ENCODE measurements at places on chromosomes 2 and 18.
A peak's percentile ranks its signal among the peaks of the same experiment; 100 is the strongest.

- no peak for DNase-seq
Measured at GRCh38 chr18:11570073-11570588, 39.3 kb upstream of the SLC35G4 start.

DNA sequence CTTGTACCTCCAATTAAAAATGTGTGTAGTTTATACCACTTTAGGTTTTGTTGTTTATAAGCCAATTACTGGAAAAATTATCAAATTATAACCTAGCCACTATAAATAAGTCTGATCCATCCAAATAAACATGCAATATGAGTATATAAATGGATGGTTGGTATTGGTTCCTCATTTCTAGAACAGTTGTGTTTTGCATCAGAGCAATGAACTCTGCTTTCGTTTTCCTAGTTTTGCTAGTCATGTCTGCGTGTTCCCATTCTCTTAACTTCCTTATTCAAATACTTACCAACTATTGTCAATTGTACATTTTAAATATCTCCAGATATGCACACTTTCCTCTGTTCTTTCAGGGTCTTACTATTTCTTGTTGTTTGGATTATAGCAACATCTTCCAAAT lies 641.7 kb downstream of the NR4A2 start:
- no peak for DNase-seq

DNA sequence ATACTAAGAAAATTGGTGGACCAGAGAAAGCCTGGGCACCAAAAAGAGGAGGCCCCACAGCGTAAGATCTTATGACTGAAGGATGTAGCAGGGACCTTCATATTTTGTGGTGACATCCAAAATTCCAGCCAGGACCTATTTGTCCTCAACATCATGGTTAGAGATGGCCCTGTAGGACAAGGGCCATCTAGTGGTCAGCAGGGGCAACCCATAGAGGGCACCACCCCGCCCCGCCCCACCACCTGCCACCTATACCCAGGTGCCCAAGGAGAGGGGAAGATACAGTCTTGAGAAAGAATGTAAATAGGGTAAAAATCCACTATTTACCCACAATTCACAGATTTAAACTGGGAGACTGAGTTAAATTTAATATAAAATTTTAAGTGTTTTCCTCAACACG lies 59.6 kb upstream of the TMEM163 start:
- DNase-seq: no peak

GRCh38 chr2:160445673-160446072 lies 47.9 kb downstream of the RBMS1 start:
- no peak for DNase-seq

- DNase-seq: peak; percentile 20
Measured at GRCh38 chr2:17912266-17912691, 33.8 kb downstream of the KCNS3 start.

GRCh38 chr18:68992719-68993482 lies 195.0 kb downstream of the CCDC102B start:
- no peak for DNase-seq

- no peak for DNase-seq
Measured at GRCh38 chr2:48527226-48527885, 2.6 kb upstream of the STON1 start.

DNA sequence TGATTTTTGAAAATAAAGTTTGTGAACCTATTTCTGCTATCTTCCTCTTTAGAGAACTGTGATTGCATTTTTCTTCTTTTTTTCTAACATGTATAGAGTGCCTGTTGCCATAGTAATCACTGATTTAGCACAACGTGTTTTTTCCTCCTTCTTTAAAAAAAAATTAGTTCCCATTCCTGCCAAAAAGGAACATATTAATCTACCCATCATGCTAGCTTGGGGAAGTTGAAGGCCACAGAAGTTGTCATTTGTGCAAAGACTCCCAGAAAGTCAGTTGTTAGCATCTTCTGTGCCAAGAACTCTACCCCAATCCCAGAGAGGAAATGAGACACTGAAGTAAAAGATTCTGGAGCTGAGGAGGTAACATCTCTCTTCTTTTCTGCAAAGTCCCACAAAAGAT lies 57.3 kb downstream of the SLC8A1 start:
- no peak for DNase-seq

DNA sequence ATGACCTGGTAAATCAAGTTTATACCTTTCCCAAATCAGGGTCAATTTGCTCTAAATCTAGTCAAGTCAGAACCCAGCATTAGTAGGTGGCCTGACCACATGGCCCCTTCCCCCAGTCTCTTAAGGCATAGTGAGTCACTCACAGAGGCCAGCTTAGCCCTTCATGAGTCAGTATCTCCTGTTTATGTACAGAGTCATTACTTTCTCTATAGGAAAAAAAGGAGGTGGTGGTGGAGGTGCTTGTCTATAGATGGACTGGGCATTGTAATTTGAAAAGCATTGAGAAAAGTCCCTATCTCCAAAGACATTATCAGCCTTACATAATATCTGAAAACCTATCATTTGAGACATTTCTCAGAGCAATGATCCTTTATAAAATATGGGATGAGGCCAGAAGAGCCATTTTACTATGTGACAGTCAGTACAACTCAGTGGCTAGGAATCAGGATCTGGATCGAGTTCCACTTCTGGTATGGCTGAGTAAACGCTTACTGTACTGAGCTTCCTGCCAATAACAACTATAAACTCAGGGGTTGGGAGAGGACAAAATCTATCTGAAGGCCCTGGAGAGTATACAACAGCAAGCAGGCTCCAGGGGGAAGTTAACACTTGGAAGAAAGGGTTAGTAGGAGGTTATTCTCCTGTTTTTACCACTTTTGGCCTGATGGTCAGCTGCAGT lies 22.5 kb upstream of the SIGLEC15 start:
- DNase-seq: no peak

GRCh38 chr18:22946217-22946616 lies 13.1 kb downstream of the RBBP8 start:
- no peak for DNase-seq

- DNase-seq: no peak
Measured at GRCh38 chr2:46029332-46029811, 267.8 kb upstream of the EPAS1 start.

GRCh38 chr2:152223977-152224376 lies 48.4 kb upstream of the STAM2 start:
- no peak for DNase-seq

GRCh38 chr2:24899361-24899910 lies 20.6 kb downstream of the ADCY3 start:
- DNase-seq: no peak

DNA sequence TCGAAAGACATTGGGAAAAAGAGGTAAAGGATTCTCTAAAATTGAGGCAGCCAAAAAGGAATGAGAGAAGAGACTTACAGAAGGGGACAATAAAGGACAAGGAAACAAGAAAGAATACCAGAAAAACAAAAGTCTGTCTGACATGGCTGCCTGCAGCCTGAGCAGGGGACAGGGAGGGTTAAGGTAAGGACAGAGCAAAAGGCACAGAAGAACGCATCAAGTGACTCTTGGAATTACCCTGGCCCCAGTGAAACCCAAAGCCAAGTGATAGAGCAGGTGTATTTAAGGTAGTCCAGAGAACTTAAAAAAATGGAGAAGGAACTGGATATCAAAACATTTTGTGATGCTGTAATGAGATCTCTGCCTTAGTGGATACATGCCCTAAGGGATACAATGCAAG lies 47.1 kb upstream of the XIRP2 start:
- DNase-seq: no peak

- no peak for DNase-seq
Measured at GRCh38 chr2:105595536-105595935, 149.2 kb upstream of the NCK2 start.

DNA sequence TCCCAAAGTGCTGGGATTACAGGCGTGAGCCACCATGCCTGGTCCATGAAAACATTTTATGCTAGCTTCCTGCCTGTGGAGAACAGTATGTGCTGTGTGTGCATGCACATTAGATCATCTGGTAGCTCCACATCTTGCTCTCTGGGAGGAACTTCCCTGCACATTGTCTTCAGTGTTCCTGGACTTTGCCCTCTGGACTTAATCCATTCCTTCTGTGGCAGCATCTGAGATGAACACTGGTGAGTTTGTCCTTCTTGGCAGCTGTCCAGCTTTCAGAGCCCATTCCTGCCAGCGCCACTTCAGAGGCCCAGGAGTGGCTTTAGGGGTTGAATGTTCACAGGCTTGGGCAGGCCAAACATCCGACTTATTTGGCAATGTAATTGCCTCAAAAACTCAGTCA lies 65.2 kb downstream of the POU3F3 start:
- DNase-seq: no peak

GRCh38 chr2:19473350-19473749 lies 114.9 kb upstream of the OSR1 start:
- peak; percentile 17 for DNase-seq

DNA sequence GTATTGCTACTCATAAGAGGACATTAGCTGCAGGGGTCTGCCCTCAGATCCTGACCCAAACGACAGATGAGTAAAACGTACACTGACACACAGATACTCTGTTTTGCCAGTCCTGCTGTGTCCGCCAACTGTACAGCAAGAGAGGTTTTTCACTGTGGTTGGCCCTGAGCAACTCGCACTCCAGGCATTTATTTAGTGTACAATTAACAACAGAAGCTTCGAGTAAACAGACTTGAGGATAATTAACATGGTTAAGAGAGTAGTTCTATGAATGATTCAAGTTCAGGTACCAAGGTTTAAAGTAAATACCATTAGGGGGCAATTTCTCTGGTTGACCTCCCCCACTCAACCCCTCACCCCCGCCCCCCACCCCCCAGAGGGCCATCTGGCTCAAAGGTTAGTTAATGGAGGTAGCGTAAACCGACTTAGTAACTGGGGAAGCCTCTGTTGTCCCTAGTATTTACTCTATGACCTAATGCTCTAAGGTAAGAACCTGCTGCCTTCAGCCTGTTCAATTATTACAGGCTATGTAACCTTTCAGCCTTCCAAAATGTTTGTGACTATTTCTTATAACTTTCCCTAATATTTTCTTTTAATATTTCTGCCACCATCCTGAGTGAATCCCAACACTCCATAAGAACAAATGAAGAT lies 103.9 kb upstream of the XIRP2 start:
- no peak for DNase-seq

GRCh38 chr2:181036848-181037603 lies 56.6 kb downstream of the UBE2E3 start:
- no peak for DNase-seq

DNA sequence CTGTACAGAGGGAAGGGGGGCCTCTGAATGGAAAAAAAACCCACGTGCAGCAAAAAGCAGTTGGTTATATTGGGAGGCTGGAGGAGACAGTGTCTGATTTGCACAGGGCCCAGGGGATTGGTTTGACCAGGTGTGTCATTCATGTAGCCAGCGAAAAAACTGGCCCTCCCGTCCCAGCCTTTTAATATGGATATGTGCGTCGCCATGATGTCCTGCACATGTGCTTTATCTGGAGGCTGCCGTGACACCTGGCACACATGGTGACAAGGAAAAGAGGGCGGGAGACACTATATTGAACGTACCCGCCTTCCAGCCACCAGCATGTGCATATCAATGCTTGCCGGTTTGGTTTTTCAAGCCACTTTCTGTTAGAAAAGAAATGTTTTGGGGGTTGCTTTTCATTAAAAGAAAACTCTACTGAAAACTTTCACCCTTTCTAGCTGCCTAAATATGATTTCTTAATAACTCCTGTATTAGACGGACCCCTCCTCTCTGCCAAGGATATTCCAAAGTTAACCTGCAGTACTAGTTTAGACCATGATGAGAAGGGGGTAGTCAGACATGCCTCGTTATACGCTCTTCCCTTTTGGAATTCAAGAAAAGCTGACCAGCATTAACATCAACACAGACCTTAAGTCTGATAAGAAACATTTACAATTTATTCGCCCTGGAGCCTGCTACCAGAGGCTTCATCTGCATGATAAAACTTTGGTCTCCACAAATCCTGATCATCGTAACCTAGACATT lies 16.2 kb downstream of the SLC25A52 start:
- no peak for DNase-seq

GRCh38 chr2:178282075-178282815 lies 87.9 kb downstream of the OSBPL6 start:
- DNase-seq: no peak

DNA sequence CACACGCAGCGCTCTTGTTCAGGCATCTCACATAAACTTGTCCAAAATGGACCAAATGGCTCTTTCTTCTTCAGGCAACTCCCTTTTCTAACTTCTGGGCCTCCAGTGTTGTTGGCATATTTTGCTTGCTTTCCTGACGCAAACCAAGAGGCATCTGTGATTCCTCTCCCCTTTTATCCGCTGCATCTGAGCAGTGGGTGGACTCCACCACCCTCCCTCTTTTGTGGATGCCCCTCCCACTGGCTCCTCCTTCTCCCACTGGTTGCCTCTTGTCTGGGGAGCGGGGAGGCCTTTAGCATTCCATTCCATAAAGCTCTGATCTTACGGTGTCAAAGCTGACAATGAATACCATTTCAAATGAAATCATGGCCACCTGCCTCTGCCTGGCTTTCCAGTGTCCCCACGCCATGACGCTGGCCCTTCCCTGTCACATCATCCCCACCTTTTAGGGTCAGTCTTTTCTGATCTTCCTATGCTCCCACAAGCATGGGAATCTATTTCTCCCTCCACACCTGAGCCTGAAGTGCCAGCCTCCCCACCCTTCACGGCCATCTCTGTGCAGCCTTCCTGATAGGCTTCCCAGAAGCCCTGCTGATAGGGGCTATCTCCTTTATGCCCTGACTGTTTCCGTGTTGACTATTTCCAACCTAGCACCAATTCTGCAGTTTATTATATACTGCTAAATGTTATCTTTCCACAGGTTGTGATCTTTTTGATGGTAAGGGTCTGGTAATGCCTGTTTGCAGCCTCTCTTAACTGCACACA lies 51.5 kb downstream of the RPL37A start:
- DNase-seq: peak; percentile 18

DNA sequence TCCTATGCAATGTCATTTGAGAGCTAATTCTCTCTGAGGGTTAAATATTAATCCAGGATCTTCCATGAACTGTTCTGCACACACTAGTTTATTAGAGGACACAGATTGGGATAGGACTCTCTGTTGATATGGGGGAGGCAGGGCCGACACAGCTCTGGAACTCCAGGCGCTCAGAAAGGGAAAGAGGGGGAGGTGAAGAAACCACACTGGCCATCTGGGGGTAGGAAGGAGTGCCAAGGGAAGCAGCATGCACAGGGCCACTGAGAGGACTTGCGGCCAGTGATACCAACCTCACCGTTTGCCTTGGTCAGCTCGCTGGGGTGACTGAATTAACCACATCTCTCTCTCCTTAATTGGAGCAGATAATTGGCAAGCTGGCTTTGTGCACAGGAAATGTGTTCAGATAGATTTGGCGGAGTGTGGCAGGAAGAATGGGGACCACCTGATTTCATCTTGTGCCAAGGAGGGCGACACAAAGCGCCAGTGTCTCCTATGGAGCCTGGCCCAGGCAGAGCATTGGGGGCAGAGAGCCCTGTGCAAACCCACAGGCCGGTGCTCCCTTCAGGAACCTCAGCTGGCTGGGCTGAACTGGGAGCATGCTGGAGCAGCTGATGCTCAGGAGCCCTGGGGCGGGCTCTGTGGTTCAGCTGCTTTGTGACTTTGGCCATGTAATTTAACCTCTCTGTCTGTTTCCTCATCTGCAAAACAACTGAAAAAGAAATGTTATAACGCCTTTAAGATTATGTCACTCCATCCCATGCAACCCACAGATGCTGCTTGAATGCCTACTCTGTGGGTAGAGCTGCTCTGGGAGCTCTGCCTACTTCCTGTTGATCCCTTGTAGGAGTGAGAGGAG lies 114.7 kb upstream of the STON1 start:
- DNase-seq: no peak
